ENCODE measurements at places on chromosomes 16 and 17.

- peak; percentile 84 for DNase-seq
These were observed 2.8 kb upstream of the MMP15 start for GRCh38 chr16:58022601-58023371.

GRCh38 chr16:1146409-1146808 lies 6.5 kb upstream of the CACNA1H start:
- no peak for DNase-seq

- no peak for DNase-seq
These were observed 31.5 kb upstream of the APOH start for GRCh38 chr17:66260688-66261087.

- no peak for DNase-seq
These were observed 166.5 kb upstream of the PLCG2 start for GRCh38 chr16:81612351-81613163.

- no peak for DNase-seq
These were observed 16.8 kb downstream of the ZNF750 start for GRCh38 chr17:82823004-82823403.

- no peak for DNase-seq
These were observed 18.9 kb upstream of the GINS2 start for GRCh38 chr16:85707528-85708095.

DNA sequence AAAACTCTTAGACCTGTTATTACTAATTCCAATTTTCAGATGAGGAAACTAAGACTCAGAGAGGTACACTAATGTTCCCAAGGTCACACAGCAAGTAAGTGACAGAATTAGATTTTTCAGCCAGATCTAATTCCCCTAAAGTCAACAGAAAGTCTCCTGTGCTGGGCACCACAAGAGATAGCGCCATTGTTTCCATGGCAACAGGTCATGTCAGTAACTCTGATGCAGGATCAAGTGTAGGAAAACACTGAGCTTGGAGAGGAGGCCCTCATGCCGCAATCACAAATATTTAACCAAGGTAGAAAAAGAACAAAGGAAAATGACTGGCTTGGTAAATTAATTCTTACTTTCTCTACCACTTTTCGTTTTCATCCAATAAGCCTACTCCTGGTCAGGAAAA lies 166.0 kb upstream of the CDH13 start:
- DNase-seq: no peak

DNA sequence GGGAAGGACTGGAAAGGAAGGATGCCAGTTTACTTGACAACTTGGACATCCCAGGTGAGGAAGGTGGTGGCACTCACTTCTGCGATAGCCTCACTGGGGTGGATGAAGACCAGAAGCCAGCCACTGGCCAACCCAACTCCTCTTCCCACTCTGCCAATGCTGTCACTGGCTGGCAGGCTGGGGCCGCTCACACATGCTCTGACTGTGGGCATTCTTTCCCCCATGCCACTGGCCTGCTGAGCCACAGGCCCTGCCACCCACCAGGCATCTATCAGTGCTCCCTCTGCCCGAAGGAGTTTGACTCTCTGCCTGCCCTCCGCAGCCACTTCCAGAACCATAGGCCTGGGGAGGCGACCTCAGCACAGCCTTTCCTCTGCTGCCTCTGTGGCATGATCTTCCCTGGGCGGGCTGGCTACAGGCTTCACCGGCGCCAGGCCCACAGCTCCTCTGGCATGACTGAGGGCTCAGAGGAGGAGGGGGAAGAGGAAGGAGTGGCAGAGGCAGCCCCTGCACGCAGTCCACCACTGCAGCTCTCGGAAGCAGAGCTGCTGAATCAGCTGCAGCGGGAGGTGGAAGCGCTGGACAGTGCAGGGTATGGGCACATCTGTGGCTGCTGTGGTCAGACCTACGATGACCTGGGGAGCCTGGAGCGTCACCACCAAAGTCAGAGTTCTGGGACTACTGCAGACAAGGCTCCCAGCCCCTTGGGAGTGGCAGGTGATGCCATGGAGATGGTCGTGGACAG lies 4.5 kb downstream of the ZNF646 start:
- DNase-seq: no peak

DNA sequence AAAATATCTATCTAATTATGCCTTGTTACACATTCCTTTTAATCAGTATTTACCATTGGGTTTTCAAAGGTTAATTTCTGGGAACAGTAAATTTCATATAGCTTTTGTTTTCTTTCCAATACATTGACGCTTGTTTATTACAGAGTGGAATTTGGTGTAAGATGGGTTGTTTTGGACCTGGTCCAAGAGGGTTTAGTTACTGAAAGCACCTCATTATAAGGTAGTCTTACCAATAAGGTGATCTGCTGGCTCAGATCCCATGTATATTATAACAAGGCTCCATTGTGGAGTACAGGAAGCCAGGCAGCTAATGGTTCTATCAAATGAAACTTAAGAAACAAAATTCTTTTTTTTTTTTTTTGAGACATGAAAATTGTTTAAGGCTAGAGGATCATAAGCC lies 87.3 kb upstream of the NACA2 start:
- no peak for DNase-seq

DNA sequence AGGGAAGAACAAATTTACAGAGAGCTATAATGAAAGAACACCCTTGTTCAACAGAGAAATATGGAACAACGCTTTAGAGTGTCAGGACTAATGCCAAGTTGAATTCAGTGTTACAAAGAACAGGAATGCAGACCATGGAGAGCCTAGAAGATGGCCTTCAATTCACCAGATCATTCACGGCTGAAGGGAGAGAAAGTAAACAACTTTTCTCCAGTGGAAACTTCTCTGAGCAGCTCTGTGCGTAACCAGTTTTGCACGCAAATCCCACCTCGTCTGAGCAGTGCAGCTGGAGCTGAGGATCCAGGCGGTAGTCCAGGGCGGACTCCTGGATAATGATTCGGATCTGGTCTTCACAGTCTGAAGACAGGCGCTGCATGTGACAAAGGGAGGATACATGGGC lies 40.5 kb upstream of the CLEC18B start:
- DNase-seq: no peak

GRCh38 chr17:7858522-7858810 lies 663 bp downstream of the CYB5D1 start:
- DNase-seq: peak; percentile 61

DNA sequence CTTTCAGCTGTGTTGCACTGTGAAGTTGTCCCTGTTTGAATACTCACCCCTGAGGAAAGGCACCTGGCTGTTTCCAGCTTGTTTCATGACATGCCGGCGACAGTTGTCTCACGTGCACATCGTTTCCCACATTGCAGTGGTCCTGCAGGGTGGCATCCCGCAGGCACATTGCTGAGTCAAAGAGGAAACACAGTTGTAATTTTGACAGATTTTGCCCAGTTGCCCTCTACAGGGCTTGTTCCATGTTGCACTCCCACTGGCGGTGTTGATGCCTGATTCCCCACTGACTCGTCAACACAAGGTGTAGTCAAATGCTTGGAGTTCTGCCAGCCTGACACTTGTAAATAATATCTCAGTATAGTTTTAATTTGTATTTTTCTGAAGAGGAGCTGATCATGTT lies 23.8 kb downstream of the EPN2 start:
- no peak for DNase-seq

GRCh38 chr16:55372792-55373488 lies 48.9 kb downstream of the IRX6 start:
- no peak for DNase-seq

DNA sequence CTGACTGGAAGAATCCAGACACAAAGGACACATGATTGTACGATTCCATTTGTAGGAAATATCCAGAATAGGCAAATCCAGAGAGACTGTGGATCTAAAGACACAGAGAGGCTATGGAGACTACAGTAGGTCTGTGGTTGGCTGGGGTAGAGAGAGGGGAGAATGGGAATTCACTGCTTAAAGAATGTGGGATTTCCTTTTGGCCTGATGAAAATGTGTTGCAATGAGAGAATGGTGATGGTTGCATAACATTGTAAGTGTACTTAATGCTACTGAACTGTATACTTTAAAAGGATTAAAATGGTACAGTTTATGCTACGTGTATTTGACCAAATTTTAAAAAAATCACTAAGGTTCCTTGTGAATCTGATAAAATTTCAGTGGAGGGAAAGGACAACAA lies 62.1 kb downstream of the GPRC5B start:
- no peak for DNase-seq

- DNase-seq: no peak
These were observed 58.1 kb upstream of the CRISPLD2 start for GRCh38 chr16:84761448-84762368.

DNA sequence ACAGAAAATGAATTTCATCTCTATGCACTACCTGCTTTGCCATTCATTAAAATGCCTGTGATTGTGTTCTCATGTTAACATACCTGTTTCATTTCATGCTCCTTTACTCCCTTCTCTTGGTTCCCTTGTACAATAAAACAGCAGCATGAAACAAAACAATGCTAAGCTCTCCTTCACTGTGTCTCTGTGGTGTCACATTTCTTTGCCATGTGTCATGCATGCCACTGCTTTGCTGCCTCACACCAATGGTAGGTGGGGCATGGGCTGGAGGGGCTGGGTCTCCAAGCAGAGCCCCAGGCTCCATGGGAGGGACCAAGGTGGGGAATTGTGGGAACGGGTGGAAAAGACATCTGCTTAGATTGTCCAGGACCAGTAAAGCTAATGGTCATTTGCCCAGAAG lies 83.6 kb downstream of the RGS9 start:
- no peak for DNase-seq

DNA sequence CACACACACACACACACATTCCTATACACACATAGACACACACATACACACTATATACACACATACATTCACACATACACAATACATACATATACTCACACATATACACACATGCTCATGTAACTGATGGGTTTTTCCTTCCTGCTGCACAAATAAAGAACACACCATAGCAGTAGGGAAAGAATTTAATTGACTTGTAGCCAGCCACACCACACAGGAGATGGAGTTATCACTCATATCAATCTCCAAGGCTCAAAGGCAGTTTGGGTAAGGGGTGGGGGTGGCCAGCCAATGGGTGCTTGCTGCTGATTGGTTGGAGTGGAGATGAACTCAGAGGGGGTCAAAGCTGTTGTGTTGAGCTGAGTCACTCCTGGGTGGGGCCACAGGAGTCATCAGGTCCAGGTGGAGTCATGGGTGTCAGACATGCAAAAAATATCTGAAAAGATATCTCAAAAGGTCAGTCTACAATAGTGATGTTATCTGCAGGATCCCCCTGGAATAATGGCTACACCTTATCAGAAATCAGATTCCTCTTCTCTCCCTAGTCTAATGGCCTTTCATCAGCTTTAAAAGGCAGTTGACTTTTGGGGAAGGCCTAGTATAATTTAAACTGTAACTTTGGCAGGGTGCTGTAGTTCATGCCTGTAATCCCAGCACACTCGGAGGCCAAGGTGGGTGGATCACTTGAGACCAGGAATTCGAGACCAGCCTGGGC lies 46.1 kb downstream of the WSB1 start:
- no peak for DNase-seq

DNA sequence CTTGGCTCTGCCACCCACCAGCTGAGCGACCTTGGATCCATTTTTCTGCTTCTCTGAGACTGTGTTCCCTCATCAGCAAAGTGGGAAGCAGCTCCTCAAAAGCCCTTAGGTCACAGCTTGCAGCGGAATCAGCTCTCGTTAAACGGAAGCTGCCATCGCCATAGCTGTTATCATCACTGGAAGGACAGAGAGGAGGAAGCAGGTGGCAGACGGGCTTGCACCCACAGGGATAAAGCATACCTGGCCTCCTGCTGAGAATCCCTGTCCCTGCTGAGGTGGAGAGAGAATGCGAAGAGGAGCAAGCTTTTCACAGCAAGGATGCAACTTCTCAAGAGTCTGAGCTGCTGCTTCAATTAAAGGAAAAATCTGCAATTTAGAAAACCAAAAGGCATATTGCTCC lies 106.6 kb downstream of the CLEC16A start:
- DNase-seq: no peak

GRCh38 chr17:73689596-73690275 lies 45.5 kb upstream of the SDK2 start:
- no peak for DNase-seq

- peak; percentile 62 for DNase-seq
These were observed 516 bp downstream of the CPNE2 start for GRCh38 chr16:57092786-57093411.

GRCh38 chr17:39737760-39738567 lies at the start of gene GRB7:
Gene GRB7 (plus strand): TSS chr17:39737938. CDS start chr17:39742302, 4,364 bp downstream.
- DNase-seq: no peak

DNA sequence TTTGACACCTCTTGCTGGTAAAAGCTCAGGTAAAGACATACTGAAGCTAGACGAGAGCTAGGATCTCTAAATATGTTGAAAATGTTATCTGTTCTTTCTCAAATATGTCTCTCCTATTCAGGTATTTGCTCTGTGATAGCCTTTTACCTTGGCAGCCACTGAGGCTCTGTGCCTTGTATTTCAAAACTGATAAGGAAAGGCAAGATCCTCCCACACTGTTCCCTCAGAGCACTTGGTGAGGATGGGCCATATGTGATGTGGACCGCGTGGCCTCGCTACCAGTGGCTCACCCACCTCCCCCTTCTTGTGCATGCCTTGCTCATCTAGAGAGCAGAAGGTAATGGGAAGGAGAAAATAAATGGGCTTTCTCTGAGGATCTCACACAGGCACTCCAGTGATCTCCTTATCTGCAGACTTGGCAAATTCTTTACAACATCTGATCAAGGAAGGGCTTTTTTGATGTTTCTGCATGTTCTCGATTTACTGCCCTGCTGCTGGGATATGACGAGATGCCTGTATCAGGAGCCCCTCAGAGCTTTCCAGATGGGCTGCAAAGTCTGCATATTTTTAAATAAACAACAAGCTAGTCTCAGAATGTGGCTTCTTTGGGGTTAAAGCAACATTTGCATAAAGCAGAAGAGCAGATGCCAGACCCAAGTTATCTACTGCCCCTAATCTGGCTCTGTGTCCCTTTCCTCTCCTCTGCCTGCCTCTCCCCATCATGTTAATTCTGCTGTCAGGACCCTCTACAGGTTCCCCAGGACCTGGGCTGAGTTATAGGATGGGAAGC lies 16.9 kb downstream of the HOXB1 start:
- no peak for DNase-seq

- DNase-seq: no peak
These were observed 15.1 kb downstream of the BAIAP2 start for GRCh38 chr17:81049973-81050551.

- DNase-seq: peak; percentile 49
These were observed 6.2 kb upstream of the MEOX1 start for GRCh38 chr17:43667947-43668348.

DNA sequence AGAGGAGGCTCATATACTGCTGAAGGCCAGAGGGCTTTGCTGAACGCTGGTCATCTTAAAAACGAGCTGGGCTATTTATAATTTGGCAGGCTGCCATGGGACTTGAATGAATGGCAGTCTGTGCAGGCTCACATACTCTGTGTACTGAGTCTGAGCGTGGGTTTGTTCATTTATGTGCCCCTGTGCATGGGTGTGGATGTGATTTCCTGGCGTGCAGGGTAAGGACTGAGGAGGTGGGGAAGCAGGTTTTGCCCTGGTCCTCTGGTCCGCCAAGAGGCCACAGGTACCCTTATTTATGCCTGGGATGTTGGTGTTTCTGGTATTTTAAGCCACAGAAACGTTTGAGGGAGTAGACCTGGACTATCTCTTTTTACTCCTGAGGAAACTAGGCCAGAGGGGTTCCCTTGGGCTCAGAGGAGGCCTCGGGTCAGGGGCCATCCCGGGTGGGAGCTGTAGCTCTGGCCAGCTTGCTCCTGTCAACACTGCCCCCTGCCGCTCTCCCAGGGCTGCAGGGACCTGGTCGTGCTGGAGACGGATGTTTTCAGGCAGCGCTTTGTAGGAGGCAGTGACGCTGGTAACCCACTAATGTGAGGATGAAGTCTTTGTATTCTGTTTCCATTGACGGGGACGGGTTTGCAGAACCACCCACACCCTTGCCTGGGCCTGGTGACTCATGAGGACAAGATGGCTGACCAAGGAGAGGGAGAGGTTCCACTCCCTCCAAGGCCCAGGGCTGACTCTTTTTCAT lies 184.4 kb downstream of the MSI2 start:
- DNase-seq: peak; percentile 50

- peak; percentile 73 for DNase-seq
These were observed 46.3 kb downstream of the COG7 start for GRCh38 chr16:23406546-23407240.
